ENCODE measurements at places on chromosomes 3 and 15.
A peak's percentile ranks its signal among the peaks of the same experiment; 100 is the strongest.

DNA sequence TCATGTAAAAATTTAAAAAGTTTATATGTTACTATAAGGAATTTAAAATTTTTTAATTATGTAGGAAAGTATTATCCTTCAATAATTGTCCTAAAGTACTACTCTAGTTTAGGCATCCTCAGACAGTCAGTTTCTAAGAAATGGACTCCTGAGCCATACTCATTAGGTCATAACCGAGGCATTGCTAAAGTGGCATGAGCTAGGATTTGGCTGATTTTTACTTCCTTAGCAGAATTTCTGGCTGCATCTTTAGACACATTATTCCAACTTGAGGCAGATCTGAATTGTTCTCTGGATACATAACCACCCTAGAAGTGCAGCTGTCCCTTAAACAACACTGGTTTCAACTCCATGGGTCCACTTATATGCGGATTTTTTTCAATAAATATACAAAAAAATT, 38.3 kb downstream of the IFT57 start:
- DNase-seq: no peak

- peak; percentile 71 for DNase-seq
These were observed 754 bp downstream of the B3GNT5 start for GRCh38 chr3:183253528-183254486.

DNA sequence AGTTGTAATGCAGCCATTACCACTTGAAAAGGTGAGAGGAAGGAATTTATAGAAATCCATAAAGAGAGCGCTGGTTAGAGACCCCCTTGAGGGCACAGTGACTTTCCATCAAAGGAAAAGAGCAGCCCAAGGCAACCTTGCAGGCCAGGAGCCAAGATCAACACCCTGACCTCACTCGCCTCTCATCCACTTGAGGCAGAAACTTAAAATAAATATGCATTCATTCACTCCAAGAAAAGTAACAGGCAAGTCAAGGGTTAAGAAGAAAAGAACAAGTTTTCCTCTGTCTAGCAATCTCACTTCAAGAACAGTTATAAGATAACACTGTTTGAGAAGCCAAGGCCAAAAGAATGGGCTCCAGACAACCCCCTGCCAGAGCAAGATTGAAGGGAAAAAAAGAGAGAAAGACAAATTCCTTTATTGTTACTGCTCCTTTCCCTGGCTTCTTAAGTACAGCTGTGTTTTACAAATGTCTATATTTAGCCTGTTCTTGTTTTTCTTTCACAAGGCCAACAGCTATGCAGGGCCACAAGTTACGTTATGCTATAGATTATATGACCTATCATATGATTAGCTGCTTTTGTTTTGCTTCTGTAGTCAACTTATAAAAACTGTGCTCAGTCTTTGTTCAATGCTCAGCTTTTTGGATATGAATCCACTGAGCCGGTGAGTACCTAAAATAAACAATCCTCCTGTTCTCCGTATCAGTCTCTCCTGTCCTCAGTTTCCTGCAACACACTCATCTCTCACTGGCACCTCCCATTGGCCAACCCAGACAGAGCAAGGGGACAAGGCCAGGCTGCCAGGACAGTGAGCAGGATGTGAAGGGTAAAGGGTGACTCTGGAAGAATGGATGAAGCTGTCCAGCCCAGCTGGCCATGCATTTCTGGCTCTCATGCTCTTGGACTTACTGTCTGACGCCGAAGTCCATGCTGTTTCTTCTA, 15.8 kb upstream of the SSUH2 start:
- DNase-seq: peak; percentile 16

GRCh38 chr15:92391640-92392039, 2.0 kb upstream of the ST8SIA2 start:
- DNase-seq: peak; percentile 1

All from amniotic epithelial cell (primary cell).